Colonic mucosa (tissue), 4 donors: ENCODE measurements at places on chromosomes 11 and 22. TPM values are rescaled to one million over a fixed set of nuclear protein-coding genes. Genes with fewer than 3 reads are reported as not detected.

DNA sequence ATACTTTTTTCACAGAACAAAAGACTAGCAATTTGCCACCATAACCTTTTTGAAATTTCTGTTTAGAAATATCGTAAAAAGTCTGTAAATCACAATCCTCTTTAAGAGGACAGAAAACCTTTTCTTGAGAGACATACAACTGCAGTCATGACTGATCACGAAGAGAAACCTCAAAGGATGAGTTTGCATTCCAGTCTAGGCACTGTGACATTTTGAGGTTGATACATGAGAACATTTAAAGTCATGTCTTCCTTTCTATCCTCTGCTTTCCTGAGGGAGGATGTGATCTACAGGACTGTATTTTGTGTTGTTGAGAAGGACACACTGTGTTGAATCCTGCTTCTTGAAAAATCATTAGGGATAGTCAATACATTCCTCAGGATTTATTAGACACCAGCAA, 476.7 kb upstream of the CCDC179 start:
- no peak for DNase-seq
- no peak overlapping the region for H3K4me3 ChIP-seq
- no peaks in the 10 kb centered on the region for H3K36me3 ChIP-seq
- no peaks in the 10 kb centered on the region for H3K27me3 ChIP-seq
- H3K4me1 ChIP-seq = no peaks in the 10 kb centered on the region

DNA sequence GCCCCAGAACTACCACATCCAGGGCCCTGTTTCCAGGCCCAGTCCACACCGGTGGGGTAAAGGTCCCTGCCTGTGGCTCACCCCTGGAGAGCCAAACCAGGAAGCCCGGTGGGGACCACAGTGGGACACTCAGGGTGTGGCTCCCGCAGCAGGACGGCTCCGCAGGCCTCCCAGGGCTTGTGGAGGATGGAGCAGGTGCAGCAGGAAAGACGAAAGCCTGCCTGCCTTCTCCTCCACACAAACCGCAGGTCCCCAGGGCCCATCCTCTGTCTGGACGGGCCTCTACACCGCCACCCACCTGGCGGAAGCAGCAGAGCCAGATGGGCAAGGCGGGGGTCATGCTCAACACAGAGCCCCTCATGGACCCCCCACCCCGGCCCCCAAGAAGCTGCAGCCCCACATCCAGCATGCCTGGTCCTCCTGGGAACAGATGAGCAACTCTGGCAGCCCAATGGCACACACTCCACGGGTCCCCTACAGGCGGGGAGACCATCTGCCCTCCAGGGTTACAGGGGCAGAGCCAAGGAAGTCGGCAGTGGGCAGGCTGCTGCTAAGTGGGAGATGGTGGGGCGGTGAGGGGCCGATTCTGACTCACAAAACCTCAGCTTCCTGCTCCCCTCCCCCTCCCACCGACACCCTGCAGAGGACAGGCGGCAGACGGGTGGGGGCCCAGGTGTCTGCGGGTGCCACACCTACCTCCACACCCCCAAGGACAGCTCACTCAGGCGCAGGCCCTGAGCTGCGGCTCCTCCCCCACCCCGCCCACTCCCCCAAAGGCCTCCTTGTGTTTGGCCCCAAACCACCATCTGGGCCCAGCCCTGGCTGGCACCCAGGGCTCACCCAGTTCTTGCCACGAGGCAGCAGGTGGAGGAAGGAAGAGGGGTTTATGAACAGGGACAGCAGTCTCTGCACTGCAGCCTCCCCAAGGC, 5.2 kb downstream of the SBF1 start:
- H3K4me3 ChIP-seq = no peak overlapping the region
- H3K27me3 ChIP-seq = no peaks in the 10 kb centered on the region
- H3K36me3 ChIP-seq = peaks cover 21% of the 10 kb centered on the region
- peaks cover 44% of the 10 kb centered on the region for H3K4me1 ChIP-seq
- H3K27ac ChIP-seq = peak overlapping the region; percentile 91

DNA sequence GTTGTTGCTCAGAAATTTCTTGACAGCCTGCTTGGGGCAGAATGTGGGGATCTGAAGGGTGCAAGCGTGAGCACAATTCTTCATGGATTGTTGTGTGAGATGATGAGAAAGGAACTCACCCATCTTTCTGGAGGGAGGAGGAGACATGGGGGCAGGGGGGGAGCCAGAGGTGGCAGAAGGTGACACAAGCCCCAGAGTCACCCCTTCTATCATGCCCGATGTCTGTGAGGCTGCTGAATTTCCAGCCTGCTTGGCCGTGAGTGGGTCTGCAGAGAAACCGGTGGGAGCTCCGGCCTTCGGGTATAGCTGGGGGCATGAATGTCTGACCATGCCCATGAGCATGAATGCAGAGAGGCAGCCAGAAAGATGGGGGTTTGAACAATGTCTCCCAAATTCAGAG, 870.7 kb downstream of the TBC1D22A start:
- no peaks in the 10 kb centered on the region for H3K4me1 ChIP-seq
- no peak overlapping the region for H3K27ac ChIP-seq
- DNase-seq = no peak
- no peaks in the 10 kb centered on the region for H3K36me3 ChIP-seq

- no peak for DNase-seq
- H3K27me3 ChIP-seq = no peaks in the 10 kb centered on the region
- H3K36me3 ChIP-seq = no peaks in the 10 kb centered on the region
- no peaks in the 10 kb centered on the region for H3K4me1 ChIP-seq
- H3K27ac ChIP-seq = no peak overlapping the region
- H3K4me3 ChIP-seq = no peak overlapping the region
Observed at GRCh38 chr11:125157953-125158680, 6.4 kb upstream of the PKNOX2 start.

GRCh38 chr11:57417056-57417455, 9.9 kb downstream of the SLC43A3 start:
- H3K27me3 ChIP-seq = no peaks in the 10 kb centered on the region
- no peaks in the 10 kb centered on the region for H3K36me3 ChIP-seq
- no peak for DNase-seq
- no peak overlapping the region for H3K4me3 ChIP-seq

DNA sequence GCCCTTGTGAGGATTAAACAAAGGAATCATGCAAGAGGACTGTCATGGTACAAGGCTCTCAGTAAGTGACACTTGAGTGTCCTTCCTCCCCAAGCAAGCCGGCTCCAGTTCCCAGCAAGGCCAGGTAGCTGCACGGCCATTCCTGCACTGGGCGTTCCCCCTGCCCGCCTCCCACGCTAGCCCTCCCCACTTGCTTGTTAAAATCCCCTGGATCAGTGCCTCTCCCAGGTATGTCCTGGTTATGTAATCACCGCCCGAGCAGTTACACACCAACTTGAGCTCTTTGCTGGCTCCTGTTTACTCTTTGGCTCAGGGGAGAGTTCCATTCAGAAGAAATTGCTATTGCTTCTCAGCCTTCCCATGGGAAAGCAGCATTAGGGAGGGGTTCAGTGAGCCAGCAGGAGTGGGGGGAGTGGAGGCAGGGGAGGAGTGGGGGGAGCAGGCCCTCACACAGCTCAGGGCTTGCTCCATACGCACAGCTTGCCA, 19.4 kb upstream of the MYEOV start:
- peak; percentile 90 for DNase-seq
- H3K36me3 ChIP-seq = no peaks in the 10 kb centered on the region
- peak overlapping the region; percentile 61 for H3K27ac ChIP-seq
- no peaks in the 10 kb centered on the region for H3K27me3 ChIP-seq
- no peak overlapping the region for H3K4me3 ChIP-seq

- no peaks in the 10 kb centered on the region for H3K4me1 ChIP-seq
- H3K36me3 ChIP-seq = no peaks in the 10 kb centered on the region
- DNase-seq = no peak
Observed at GRCh38 chr22:28316014-28316413, 363.6 kb downstream of the TTC28 start.

DNA sequence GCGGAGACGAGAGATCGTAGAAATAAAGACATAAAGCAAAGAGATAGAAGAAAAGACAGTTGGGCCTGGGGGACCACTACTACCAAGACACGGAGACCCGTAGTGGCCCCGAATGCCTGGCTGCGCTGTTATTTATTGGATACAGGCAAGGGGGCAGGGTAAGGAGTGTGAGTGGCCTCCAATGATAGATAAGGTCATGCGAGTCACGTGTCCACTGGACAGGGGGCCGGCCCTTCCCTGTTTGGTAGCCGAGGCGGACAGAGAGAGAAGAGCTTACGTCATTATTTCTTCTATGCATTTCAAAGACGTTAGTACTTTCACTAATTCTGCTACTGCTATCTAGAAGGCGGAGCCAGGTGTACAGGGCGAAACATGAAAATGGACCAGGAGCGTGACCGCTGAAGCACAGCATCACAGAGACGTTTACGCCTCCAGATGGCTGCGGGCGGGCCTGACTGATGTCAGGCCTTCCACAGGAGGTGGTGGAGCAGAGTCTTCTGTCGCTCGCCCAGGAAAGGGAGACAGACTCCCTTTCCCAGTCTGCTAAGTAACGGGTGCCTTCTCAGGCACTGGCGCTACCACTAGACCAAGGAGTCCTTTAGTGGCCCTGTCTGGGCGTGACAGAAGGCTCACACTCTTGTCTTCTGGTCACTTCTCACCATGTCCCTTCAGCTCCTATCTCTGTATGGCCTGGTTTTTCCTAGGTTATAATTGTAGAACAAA, 24.8 kb downstream of the PPP6R2 start:
- no peak overlapping the region for H3K27ac ChIP-seq
- no peaks in the 10 kb centered on the region for H3K36me3 ChIP-seq
- H3K4me3 ChIP-seq = no peak overlapping the region
- H3K4me1 ChIP-seq = no peaks in the 10 kb centered on the region

DNA sequence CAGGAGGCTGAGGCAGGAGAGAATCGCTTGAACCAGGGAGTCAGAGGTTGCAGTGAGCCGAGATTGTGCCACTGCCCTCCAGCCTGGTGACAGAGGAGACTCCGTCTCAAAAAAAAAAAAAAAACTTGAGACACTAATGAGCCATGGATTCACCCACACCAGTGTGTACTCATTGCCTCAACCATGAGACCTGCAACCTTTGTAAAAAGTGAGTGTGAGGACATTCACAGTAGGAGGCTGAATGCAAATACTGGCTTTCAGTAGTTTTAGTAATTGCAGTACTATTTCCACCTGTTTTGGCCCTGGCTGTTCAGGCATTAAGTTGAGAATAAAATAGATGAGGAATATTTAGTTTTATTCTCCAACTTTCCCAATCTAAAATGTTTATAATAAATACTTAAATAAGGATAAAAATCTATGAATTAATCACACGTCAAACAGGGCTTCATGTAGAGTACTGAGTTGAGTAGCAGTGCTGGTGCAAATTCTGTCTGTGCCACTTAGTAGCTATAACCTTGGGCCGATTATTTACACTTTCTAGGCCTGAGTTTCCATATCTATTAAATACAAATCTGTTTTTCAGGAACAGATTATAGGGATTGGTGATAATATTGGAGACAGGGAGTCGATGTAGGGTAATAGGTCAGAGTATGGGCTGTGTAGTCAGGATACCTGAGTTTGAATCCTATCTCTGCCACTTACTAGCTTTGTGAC, 72.8 kb downstream of the PPP2R1B start:
- H3K36me3 ChIP-seq = peaks cover 5% of the 10 kb centered on the region
- no peak overlapping the region for H3K4me3 ChIP-seq
- no peak overlapping the region for H3K27ac ChIP-seq
- no peak for DNase-seq
- H3K4me1 ChIP-seq = no peaks in the 10 kb centered on the region

DNA sequence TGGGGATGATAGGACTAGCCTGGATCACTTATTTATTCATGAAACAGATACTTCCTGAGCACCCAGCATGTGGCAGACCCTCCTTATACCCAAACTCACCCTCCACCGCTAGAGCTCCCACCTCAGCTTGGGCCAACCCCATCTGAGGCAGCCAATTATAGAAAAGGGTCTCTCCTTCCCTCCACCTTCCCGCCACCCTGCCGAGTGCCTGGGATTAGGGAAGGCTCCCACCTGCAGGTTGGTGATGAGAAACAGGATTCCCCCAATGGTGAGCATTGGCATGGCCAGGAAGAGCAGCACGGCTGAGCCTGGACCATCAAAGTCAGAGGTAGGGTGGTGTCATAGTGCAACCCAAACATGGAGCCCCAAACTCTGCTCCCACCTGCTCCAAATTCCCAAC, 5.9 kb downstream of the SLC43A3 start:
- H3K27me3 ChIP-seq = no peaks in the 10 kb centered on the region
- no peak for DNase-seq
- no peak overlapping the region for H3K4me3 ChIP-seq
- H3K36me3 ChIP-seq = no peaks in the 10 kb centered on the region
- H3K27ac ChIP-seq = no peak overlapping the region

- H3K36me3 ChIP-seq = no peaks in the 10 kb centered on the region
- DNase-seq = no peak
- H3K27ac ChIP-seq = no peak overlapping the region
- no peaks in the 10 kb centered on the region for H3K27me3 ChIP-seq
- no peaks in the 10 kb centered on the region for H3K4me1 ChIP-seq
- H3K4me3 ChIP-seq = no peak overlapping the region
Observed at GRCh38 chr22:31830721-31831070, 76.9 kb downstream of the DEPDC5 start.

DNA sequence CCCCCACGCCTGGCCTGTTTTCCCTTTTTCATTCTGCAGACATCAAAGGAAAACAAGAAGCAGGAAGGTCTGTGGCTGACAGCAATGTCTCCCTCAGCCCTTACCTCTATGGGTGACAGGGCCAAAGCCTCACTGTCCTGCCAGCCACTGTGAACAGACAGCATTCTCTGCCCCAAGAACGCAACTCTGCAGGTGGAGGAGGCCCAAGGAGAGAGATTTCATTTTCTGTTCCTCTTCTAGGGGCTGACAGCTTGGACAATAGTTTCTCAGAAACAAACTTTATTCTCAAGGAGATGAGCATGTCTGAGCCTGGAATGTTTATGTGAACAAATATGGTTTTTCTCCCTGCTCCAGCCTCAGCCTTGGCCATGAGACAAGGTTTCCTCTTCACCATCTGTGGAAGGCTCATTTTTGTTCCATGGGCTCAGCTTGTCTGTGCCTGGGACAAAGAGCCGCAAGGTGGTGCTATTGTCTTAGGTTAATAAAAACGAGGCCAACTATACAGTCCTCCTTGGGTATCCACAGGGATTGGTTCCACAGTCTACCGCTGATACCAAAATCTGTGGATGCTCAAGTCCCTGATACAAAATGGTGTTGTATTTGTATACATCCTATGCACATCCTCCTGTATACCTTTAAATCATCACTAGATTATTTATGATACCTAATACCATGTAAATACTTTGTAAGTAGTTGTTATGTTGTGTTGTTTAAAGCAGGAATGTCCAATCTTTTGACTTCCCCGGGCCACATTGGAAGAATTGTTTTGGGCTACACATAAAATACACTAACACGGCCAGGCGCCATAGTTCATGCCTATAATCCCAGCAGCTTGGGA, 5.8 kb downstream of the PIWIL3 start:
- DNase-seq = peak; percentile 76
- no peak overlapping the region for H3K4me3 ChIP-seq
- no peaks in the 10 kb centered on the region for H3K4me1 ChIP-seq
- no peaks in the 10 kb centered on the region for H3K27me3 ChIP-seq

- H3K4me3 ChIP-seq = no peak overlapping the region
- no peak overlapping the region for H3K27ac ChIP-seq
- no peaks in the 10 kb centered on the region for H3K4me1 ChIP-seq
- no peak for DNase-seq
- H3K36me3 ChIP-seq = no peaks in the 10 kb centered on the region
Observed at GRCh38 chr11:64121663-64122410, 44.1 kb downstream of the MACROD1 start.

- no peak for DNase-seq
- no peak overlapping the region for H3K27ac ChIP-seq
- H3K27me3 ChIP-seq = no peaks in the 10 kb centered on the region
- no peaks in the 10 kb centered on the region for H3K4me1 ChIP-seq
Observed at GRCh38 chr11:97158243-97158642, 768.4 kb downstream of the JRKL start.

SLC22A25 gene
- not detected for total RNA-seq

CHRM1 gene
- total RNA-seq = 1.8 TPM

OR5B21 gene
- total RNA-seq = not detected

IGF2 gene
- 4.1 TPM for total RNA-seq

MIOX gene
- total RNA-seq = not detected

NRGN gene
- total RNA-seq = 11.1 TPM
